ENCODE measurements at places on chromosomes 7 and 10.

DNA sequence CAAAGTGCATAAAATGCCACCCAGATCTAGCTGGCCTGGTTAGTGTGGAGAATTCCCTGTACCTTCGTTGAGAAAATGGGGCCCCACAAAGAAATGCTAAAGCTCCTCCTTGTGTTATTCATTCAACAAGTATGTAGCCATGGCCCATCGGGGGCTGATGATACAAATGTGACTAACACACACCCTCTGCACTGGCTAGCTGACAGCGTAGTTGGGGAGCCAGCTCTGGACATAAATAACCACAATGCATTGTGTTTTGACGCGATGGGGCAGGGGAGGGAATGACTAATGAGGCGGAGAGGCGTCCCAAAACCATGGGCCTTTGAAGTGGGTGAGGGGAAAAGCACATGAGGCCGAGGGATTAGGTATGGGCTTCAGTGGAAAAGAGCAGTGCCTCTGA is 28.2 kb upstream of the ASL start:
- DNase-seq, result peak; percentile 84

GRCh38 chr7:99210265-99210970 is 2.5 kb upstream of the KPNA7 start:
- DNase-seq, result no peak

DNA sequence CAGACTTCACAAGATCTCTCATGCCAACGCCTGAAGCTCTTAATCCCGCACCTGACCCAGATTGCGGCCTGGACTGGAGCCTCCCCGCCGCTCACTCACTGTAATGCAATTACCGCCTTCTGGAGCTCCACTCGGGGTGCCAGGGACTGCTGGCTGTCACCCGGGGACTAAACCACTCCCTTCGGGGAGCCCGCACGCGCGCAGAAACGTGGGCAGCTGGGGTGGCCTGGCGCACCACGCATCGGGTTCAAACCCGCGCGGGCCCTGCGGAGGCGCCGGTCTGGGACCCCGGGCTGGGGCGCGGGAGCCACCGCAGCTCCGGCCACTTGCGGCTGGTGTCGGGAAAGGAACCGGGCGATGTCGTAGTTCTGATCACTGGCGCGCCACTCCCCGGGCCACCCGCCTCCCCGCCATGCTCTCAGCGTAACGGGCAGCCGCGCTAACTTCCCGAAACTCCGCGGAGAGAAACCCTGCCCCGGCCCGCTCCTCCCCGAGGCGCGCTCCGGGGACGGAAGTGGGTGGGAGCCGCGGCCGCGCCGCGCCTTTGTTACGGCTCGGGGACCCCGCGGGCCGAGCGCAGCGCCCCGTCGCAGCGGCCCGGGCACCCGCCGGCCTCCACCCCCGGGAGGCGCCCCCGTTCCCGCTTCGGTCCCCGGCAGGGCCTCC is 100.3 kb upstream of the SVIL start:
- DNase-seq, result no peak

- no peak for DNase-seq
These were observed 177.9 kb downstream of the SKAP2 start for GRCh38 chr7:26686448-26686981.

GRCh38 chr7:37429435-37429791 is 19.3 kb downstream of the ELMO1 start:
- no peak for DNase-seq

- DNase-seq, result no peak
These were observed 140.1 kb downstream of the GFRA1 start for GRCh38 chr10:116132780-116133399.

DNA sequence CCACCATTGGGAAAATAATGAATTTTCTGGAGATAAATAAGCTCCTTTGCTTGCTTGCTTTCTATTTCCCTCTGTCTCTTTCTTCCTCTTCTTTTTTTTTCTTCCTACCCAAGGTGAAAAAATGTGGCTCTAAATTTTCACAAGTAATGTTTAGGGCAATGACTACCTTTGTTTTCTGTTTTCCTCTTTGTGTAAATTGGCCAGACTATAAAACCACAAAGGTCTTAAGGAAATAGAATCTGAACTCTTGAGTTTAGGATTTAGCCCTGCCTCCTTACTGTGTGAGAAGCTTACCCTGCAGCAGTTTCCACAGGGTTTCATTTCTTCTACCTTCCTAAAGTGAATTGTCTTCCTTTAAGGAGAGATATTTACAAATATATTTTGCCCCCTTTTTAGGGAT is 330.4 kb downstream of the ARL4A start:
- DNase-seq, result no peak

DNA sequence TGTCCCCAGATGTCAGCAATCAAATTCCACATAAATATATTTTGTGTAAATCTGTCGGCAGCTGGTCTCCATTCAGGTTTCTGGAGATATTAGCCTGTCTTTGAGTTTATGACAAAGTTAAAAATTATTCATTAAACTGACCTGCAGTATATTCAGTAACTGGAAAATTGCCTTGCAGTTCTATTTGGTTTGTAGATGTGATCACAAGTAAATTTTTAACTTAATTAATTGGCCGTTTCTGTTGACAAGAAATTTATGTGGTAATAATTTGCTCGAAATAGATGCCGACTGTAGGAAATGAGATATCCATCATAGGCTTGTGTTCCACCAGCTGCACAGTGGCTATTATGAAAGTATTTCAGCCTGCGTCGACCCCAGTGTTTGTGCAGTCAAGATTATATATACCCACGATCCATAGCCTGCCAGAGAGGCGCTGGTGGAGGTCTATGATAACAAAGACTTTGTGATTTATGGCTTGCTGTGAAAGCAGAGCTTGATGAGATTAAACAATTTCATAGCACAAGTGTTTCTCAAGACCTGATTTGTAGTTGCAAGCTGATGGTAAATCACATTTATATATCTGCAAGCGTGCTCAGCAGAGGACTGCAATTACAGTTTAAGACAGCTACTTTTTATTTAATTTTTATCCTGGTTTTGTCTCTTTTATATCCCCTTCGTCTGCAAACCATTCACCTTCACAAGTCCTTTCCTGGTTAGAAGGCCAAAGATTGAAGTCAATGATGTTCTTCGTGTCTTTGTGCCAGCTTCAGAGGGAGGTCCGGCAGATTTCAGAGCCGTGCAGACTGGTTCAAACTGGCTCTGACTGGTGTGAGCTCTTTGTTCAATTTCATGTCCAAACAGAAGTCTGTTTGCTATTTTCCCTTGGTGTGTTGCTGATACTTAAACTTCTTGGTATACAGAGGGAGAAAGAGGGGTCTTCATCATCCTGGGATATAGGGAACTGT is 850.9 kb downstream of the LRMDA start:
- no peak for DNase-seq

GRCh38 chr10:118522791-118523498 is 72.5 kb downstream of the PRLHR start:
- DNase-seq, result no peak

DNA sequence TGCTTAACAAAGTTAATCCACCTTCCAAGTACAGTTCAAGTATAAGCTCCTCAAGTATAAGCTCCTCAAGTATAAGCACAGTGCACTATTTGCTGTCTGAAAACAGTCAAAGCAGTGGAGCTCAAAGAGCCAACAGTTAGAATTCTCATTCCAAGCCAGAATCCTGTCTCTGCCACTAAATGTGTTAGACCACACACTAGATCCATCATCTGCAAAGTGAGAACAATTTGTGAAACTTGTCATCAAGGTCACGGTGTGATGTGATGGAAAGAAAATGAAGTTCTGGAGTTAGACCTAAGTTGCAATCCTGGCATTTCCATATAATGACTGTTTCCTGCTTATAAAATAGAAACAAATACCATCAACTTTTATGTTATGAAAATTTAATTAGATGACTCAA is 602.5 kb downstream of the TNS3 start:
- DNase-seq, result no peak

DNA sequence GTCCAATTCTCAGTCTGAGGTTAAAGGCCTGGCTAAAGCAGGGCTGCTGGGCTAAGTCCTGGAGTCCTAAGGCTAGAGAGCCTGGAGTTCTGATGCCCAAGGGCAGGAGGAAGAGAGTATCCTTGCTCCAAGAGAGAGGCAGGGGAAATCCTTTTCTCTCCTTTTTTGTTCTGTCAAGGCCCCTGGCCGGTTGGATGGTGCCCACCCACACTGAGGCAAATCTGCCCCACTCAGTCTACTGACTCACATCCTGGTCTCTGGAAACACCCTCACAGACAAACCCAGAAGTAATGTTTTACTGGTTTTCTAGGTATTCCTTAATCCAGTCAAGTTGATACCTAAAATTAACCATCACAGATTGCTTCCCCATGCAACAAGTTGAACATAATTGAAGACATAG is 23.0 kb downstream of the ZNF518A start:
- DNase-seq, result no peak

- DNase-seq, result no peak
These were observed 639.8 kb upstream of the FZD8 start for GRCh38 chr10:36281831-36282331.

DNA sequence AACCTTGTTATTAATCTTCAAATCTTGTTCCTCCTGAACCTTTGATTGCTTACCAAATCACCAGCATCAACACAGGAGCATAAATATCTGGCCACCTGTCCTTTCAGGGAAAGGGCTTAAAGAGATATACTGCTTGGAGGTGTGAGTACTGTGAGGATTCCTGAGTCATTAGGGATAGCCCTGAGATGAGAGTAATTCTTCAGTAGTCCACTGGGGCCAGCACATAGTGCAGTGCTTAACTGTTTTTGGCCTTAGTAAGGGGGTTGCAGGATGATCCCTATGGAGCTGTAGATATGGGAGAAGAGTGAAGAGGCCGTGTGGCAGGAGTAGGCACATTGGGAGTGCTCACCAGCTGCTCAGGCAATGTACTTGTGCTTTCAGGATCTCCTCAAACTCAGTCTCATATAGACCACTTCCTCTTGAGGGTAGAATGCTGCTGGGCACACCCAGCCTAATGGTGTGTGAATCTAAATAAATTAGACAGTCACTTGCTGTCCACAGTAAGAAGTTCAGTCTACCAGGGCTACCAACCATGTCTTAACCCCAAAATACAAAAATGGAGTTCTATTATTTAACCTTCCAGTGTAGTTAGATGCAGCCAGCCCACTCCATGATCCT is 26.5 kb upstream of the GPR141 start:
- no peak for DNase-seq

- DNase-seq, result no peak
These were observed 673.6 kb downstream of the IPMK start for GRCh38 chr10:57593983-57594573.

- no peak for DNase-seq
These were observed 25.9 kb downstream of the CYP2W1 start for GRCh38 chr7:1008733-1009363.

- DNase-seq, result no peak
These were observed 148.9 kb upstream of the GLI3 start for GRCh38 chr7:42385912-42386311.

DNA sequence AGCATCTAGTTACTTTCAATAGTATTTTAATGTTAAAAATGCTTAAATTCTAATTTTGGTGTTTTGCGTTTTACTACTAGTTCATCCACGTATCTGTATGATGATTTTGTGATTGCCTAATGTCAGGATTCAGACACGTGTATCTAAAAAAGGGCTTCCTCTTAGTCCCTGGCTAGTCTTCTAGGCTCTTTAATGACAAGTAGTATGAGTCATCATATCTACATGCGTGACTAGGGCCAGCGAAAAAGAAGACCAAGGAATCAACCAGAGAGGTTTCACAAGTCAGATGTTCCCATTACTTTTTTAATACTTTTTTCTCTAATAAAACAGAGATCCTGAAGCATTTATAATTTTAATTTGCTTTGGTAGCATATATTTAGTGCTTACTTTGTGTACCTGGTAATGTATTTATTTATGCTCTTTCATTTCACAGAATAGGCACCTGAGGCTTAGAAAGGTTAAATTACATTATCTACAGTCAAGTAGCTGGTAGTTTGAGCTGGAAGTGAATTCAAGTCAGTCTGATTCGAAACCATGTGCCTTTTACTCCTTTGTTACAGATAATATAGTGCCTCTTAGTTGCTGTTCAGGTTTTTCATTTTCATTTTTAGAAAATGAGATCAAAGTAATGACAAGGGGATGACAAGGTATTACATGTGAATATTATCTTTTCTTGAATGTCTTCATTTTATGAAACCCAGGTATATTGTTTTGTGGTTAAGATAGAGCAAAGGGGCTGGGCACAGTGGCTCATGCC is 140.3 kb downstream of the FOXP2 start:
- no peak for DNase-seq

DNA sequence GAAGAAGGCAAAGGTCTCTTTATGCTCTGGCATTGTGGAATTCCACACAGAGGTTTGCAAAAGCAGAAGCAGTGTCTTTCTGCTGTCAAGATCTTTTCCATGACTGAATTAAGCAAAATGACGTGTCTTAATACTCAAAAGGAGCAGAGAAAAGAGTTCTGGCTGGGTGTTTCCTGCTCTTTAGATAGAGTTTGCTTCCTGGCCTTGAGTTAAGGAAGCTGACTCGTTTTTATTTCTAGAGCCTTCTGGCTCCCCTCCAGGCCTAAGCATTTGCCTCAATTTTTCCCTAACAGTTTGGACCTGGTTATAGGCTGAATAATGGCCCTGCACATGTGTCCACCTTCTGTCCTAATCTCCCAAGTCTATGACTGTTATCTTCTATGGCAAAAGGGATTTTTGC is 21.6 kb downstream of the TAS2R41 start:
- DNase-seq, result no peak

- no peak for DNase-seq
These were observed 358.4 kb downstream of the SH2D4B start for GRCh38 chr10:80896076-80896475.

DNA sequence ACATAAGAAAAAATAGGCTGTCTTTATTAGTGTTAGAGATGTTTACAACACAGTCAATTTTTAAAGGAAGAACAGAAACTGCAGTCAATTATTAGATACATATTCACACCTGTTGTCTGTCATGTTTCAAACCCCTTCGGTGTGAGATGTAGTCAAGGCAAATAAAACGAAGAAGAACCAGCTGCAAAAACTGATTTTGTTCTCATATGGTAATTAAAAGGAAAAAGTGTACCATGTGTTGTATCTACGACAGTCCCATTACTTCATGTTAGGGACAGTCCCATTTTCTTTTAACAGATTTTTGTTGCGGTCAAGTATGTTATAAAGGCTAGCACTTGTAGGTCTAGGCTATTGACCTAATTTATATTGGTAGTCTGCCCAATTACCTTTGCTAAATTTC is 149.4 kb downstream of the LRRN3 start:
- no peak for DNase-seq

DNA sequence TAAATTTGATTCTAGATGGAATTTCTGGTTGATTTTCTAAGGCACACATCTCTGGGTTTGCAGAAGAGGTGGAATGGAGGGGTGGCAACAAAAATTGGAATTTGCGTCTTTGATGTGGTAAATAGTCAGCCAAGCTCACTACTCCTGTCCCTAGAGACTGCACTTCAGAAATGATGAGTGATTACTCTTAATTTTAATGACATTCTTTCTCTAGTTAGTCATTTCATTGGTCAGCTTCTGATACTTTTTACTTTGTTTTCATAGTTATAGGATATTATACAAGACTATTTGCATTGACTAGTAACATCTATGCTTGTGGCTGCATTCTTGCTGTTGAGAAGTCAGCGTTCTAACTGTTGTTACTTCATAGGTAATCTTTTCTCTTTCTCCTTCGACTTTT is 658.3 kb downstream of the SUGCT start:
- peak; percentile 37 for DNase-seq

DNA sequence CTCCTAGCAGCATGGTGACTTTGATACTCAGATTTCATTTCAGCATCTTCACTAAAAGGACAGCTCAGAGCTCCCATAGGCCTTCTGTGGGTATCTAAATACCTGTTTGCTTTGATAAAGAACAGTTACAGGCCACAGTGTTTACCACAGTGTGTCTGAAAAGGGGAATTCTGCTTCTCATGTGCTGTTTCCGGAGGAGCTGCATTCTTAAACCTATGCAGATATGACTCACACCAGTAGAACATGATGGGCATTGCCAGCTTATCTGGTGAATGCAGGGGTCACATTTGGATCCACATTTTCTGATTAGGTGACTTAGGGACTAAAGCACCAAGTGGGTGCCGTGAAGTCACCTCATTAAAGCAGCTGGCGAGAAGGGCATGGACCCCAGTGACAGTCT is 52.6 kb downstream of the TRRAP start:
- DNase-seq, result no peak

All from AG04449 (cell line).